ENCODE measurements at places on chromosomes 3 and 15.

DNA sequence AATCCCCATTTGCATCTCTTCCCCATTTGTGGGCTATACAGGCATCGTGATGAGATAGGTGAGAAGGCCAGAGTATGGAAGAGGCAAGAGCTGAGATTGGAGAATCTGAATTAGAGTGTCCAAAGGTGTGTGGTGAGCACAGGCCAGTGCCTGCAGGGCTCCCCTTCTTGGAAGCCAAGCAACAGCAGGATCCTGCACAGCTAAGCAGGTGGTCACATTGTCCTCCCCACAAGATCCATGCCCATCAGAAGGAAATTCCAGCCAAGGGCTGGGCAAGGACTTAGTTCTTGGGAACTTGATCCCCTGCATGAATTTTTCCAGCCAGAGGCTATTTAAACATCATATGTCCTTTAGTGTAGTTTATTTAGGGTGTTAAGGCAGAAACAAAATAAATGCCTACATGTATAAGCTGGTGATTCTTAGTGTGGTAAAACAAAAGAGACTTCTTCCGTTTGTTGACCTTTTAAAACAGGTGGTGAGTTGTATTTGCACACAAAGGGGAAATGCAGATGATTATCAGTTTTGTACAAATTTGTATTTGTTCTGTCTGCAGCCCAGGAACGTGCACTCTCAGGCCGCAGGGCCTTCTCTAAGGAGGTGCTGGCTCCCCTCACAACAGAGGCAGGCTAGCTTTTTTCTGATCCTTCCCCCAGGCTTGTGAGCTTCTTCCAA is 110.2 kb downstream of the PLCL2 start:
- no peak for DNase-seq

DNA sequence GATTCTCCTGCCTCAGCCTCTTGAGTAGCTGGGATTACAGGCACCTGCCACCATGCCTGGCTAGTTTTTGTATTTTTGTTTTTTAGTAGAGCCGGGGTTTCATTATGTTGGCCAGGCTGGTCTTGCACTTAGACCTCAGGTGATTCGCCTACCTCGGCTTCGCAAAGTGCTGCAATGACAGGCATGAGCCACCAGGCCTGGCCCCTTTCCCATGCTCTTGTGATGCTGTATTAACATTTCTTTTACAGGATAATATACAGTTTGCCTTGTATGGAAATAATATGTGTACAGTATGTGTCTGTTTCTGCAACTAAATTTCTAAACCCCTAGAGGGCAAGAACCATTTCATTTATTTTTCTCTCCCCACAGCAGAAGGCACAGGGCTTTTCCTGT is 37.8 kb downstream of the SCG5 start:
- DNase-seq: no peak

DNA sequence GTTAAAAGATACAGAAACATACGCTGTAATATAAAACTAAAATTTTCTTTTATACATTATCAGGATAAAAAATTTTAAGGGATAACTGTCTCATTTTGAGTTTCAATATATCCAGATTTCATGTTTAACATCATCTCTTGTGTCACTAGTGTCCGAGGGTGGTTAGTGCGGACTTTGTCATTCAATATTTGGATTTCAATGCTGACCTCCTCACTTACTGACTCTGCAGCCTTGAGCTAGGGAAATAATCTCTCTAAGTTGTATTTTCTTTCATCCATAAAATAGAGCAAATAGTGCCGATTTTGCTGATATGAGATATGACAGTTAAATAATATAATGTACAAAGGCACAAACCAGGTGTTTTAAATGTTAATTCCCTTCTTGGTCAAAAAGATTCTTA is 203.2 kb downstream of the CPNE4 start:
- no peak for DNase-seq

DNA sequence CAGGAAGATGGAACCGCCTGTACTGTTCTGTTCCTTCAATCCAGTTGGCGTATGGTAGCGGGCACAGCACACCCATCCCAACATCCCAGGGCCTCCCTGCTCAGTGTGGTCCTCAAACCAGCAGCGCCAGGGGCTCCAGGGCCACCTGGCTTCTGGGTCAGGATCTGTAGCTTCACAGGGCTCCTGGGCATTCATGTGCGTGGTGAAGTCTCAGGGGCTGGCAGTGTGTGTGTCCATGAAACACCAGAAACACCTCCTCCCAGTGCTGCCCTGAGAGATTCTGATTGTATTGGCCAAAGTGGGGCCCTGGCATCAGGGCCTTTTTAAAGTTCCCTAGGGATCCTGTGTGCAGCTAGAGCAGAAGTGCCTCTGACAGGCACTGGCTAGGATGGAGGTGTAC is 42.1 kb downstream of the ABTB1 start:
- DNase-seq: no peak

DNA sequence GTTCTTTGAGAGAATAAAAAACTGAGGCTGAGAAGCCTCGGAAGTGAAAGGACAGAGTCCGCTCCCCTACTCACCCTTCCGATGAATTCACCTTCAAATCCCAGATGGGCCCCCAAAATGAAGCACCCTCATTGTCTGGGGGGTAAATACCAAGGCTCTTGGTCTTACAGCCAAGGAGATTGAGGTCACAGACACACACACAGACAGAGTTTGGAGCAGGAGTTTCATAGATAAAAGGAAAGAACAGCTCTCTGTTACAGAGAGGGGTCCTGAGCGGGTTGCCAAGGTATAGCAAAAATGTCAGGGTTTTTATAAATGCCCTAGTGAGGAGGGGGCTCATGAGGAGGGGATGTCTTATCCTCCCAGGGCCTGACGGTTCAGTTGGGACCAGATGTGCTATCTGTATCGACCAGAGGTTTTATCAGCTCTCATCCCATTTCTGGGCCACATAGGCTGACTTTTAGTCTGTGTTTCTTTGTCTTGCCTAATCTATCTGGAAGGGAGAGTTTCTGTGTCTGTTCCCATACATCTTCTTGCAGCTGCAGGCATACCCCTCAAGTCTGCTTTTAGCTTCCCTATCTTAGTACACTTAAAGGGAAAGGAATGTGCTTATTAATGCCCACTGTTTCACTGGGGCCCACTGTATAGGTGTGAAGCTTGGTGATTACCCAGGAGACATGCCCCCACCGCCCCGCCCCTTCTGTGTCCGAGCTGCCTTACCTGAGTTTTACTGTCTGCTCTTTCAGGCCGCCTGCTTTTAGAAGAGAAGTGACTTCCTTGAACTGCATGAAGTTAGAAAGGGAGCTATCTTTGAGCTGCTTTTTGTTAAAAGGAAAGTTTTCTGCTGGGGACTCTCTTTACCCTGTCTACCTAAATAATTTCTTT is 66.8 kb upstream of the ATP11B start:
- no peak for DNase-seq

- no peak for DNase-seq
Measured at GRCh38 chr3:64871834-64872249, 184.0 kb upstream of the ADAMTS9 start.

DNA sequence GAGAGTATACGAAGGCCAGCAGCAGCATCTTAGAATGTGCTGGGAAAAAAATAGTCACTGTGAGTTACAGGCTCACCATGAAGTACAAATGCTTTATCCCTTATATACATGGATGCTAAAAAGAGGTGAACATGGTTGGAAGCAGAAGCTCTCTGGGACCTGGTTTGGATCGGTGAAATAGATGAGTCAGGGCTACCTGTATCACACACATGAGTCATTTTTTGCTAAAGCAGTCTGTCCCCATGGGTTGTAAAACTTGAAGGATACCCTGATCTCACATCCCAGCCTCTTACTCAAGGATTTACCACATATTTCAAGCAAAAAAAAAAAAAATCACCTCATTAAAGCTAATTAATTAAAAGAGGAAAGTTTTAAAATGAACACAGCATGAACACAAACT is 6.9 kb upstream of the SERPINI2 start:
- DNase-seq: no peak

DNA sequence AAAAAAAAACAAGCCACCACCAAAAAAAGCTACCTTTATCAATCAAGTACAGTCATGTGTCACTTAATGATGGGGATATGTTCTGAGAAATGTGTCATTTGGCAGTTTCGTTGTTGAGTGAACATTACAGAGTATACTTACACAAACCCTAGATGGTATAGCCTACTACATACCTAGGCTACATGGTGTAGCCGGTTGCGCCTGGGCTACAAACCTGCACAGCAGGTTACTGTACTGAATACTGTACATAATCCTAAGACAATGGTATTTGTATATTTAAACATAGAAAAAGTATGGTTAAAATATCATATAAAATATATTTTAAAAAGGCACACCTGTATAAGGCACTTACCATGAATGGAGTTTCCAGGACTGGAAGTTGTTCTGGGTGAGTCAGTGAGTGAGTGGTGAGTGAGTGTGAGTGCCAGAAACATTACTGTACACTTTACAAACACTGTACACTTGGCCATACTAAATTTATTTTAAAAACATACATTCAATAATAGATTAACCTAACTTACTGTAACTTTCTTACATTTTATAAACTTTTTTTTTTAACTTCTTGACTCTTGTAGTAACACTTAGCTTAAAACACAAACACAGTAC is 25.9 kb upstream of the JMJD7 start:
- no peak for DNase-seq

DNA sequence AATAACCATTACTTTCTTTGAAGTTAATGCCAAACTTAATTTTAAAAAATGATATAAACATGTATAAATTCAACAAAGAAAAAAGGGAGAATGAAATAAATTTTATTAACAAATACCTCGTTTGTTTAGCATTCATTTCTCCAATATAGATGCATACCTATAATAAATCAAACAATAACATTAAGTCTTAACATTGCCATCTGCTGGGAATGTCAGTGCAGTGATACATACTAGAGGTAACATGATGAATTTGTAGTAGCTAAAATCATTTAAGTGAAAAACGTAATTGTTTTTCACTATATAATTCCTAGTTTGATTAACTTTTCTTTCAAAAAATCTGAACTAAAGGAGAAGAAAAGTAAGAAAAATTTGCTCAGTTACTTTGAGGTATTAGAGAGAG is 340.2 kb upstream of the CBLB start:
- no peak for DNase-seq

- no peak for DNase-seq
Measured at GRCh38 chr3:126666658-126667528, 12.0 kb upstream of the TXNRD3 start.

DNA sequence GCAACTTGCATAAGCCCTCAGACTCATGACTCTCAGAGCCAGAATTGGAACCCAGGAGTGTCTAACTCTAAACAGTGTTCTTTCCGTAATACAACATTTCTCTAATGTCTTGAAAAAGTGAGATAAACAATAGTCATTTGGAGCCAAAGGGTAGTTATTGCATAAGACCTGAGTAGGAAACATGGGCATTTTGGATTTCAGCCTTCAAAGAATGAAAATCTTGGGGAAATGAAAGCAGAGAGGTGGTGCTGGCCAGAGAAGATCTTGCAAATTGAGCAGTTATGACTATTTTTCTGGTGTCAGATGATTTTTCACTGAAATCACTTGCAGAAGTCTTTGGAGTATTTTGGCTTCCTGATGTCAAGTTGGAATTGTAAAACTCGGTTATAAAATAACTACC is 379.4 kb downstream of the DIPK2A start:
- no peak for DNase-seq

DNA sequence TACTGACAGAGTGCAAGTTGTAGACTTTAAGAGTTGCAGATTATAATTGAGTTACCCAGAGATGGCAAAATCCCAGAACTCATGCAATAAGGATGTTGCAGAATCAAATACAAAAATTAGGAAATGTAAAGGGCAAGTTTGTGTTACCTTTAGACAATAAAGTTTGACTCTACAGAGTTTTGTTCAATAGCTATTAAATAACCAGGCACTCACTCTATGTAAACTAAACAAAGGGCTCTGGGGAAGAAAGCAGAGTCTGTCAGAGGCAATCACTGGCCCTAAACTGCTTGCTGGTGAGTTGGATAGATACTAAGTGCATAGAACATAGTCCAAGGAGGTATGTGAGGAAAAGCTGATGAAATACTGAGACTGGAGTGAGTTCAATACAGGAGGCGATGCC is 40.0 kb upstream of the PLCL2 start:
- DNase-seq: no peak

GRCh38 chr3:172293093-172293492 is 155.2 kb downstream of the GHSR start:
- DNase-seq: no peak

DNA sequence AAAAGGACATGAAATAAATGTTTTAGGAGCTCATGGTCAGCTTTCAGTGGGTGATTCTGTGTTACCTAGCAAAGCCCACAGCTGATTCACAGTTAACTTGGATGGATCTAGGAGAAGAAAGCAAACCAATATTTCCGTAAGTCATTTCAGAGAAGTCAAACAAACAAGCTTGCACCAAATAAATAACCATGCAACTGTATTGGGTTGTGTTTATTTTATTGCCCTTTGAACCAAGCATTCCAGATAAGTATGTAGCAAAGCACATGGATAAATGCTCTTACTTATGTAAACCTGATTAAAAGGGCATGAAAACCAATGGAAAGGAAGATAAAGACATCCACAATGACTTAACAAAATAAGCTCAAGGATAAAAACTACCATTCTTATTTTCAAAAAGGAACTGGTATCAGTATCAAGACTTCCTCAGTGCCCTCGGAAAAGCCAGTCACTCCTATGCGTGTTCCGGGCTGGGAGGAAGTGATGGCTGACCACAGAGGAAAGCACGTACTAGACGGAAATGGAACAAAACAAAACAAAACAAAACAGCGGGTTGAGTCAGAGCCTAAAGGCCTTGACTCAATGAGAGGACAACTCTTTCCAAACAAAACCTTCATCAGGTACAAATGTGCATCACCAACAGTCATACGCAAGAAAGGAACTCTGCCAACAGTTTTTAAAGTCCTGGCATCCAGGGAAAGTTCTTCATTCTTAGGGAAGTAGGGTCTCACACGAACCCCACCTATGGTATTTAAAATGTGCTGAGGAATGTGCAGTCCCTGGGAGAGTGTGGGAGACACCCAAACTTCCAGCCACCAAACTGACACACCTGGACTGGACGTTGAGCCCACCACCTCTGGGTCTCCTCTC is 103.3 kb downstream of the SNRK start:
- DNase-seq: peak; percentile 69

GRCh38 chr15:70217226-70218160 is 119.8 kb upstream of the TLE3 start:
- DNase-seq: no peak

DNA sequence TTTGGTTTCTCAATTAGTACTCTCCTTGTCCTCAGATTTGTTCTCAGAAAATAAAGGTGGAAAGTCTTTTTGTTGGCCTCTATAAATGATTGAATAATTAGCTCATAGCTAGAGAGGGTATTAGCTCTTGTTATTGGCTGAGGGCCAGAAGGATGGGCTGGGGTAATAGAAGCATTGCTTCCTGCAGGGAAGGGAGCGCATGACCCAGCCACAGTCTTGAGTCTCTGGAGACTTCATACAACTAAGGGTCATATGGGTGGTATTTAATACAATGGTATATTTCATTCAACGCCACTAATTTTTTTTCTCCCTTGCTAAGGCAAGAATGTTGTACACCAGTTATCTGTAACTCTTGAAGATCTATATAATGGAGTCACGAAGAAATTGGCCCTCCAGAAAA is 8.4 kb downstream of the DNAJA4 start:
- DNase-seq: no peak

- no peak for DNase-seq
Measured at GRCh38 chr15:33768670-33769190, 199.6 kb upstream of the CHRM5 start.
